ENCODE measurements at places on chromosomes 11 and 22.

- DNase-seq, result no peak
Observed at GRCh38 chr22:44673406-44673805, 28.6 kb upstream of the PRR5 start.

- DNase-seq, result no peak
Observed at GRCh38 chr11:59062602-59063529, 23.2 kb upstream of the GLYATL1B start.

GRCh38 chr22:20031732-20032406 lies 11.0 kb downstream of the TANGO2 start:
- DNase-seq, result no peak

GRCh38 chr22:36211237-36211861 lies 9.7 kb upstream of the APOL4 start:
- no peak for DNase-seq

GRCh38 chr11:72229336-72229924 lies 4.9 kb downstream of the INPPL1 start:
- no peak for DNase-seq

DNA sequence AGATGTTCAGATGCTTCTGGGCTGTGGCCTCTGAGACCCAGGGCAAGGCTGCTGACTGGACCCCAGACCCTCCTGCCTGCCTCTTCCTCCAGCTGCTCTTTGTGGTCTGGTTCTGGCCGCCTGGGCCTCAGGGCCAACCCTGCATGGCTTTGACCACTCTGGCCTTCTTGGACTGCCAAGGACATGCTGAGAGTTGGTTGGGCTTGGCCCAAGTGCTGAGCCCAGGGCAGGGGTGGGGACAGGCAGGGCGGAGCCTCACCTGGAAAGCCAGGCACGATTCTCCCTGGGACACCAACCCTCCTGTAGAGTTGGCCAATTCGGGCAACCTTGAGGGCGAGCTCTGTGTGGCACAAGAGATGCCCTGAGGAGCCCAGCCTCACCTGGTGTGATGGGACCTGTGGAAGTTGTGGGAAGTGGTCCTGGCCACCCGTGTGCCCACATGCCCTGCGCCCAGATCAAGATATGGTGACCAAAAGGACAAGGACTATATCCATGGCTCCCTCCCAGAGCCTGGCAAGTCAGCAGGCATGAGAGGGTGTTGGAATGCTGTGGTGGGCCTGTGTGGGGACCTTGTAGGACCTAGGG lies 11.6 kb downstream of the TANGO2 start:
- DNase-seq, result no peak

DNA sequence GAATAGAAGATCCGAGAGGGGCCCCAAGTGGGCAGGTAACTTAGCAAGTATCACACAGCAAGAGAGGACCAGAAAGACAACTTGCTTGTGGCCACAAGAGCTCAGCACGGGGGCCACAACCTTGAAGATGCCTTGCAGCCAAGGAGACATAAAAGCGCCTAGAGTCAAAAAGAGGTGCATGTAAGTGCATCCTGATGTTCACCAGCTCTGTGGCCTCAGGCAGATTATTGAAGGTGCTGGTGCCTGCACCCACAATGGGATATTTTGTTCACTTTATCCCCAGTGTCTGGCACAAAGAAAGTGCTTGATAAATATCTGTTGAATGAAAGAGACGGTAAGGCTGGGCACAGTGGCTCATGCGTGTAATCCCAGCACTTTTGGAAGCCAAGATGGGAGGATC lies 106.0 kb upstream of the ASPHD2 start:
- DNase-seq, result no peak

Data from SK-N-MC (cell line).